ENCODE measurements at places on chromosomes 11 and 22. TPM values are rescaled to one million over a fixed set of nuclear protein-coding genes. Genes with fewer than 3 reads are reported as not detected.

DNA sequence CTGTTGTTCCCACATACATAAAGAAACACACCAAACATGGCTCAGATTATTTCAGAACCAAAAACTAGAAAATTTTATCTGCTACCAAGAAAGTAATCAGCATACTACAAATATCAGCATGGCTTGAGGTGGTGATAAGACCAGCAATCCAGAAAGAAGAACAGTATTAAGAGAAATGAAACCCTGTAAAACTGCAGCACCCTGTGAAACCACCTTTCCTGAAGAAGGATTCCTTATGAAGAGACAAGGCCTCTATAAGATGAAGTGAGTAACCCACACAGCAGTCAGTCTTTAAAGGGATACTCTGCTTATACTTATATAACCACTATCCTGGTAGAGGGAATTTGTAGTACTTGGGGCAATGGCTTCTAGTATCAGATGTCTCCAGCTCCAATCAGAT is 49.9 kb downstream of the RSF1 start:
- no peaks in the 10 kb centered on the region for H3K36me3 ChIP-seq
- no peak for DNase-seq
- H3K27me3 ChIP-seq = no peaks in the 10 kb centered on the region

ASPHD2 gene
- 0.83 TPM for total RNA-seq

- no peaks in the 10 kb centered on the region for H3K27me3 ChIP-seq
- no peak for DNase-seq
- no peak overlapping the region for H3K27ac ChIP-seq
- H3K36me3 ChIP-seq = no peaks in the 10 kb centered on the region
- H3K4me3 ChIP-seq = no peak overlapping the region
Observed at GRCh38 chr11:66188580-66188979, 79.9 kb upstream of the RAB1B start.

GRCh38 chr11:14021738-14022137 is 59.2 kb downstream of the SPON1 start:
- no peaks in the 10 kb centered on the region for H3K4me1 ChIP-seq
- no peaks in the 10 kb centered on the region for H3K36me3 ChIP-seq
- no peak overlapping the region for H3K27ac ChIP-seq
- DNase-seq = no peak

GRCh38 chr11:121337740-121338272 is 45.2 kb downstream of the SC5D start:
- H3K27me3 ChIP-seq = no peaks in the 10 kb centered on the region
- H3K36me3 ChIP-seq = no peaks in the 10 kb centered on the region
- H3K27ac ChIP-seq = no peak overlapping the region
- DNase-seq = no peak
- H3K4me1 ChIP-seq = no peaks in the 10 kb centered on the region
- no peak overlapping the region for H3K4me3 ChIP-seq

DNA sequence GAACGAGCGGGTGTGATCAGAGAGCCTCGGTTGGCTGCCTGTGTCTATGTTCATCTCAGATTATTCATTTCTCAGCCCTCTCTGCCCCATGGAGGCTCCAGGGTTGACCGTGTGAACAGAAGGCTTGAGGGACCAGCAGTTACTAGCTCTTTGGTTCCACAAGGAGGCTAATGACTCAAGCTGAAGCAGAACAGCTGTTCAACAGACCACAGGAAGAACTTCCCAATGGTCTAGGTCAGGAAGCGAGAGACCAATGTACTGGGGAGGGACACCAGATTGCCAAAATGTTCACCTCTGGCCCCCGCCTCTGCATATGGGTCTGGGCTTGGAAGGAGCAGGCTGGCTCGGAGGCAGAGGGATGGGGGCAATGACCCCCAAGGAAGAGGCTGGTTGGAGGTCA is 14.7 kb upstream of the PDE2A start:
- no peak for DNase-seq
- H3K4me1 ChIP-seq = no peaks in the 10 kb centered on the region
- H3K4me3 ChIP-seq = no peak overlapping the region
- H3K27ac ChIP-seq = no peak overlapping the region

Data from uterus (tissue), 4 donors.